Activated naive CD4-positive, alpha-beta T cell treated with anti-CD3 and anti-CD28 coated beads, Interleukin-2, amount 50 U/mL, for 72 hours (primary cell): ENCODE measurements at places on chromosomes 3 and 15. TPM values are rescaled to one million over a fixed set of nuclear protein-coding genes. Genes with fewer than 3 reads are reported as not detected.

The SST gene
- not detected for total RNA-seq

GRCh38 chr3:94098452-94098851 lies 35.6 kb downstream of the NSUN3 start:
- DNase-seq, result no peak

- DNase-seq, result no peak
Measured at GRCh38 chr3:196666001-196666867, 26.7 kb downstream of the NRROS start.

DNA sequence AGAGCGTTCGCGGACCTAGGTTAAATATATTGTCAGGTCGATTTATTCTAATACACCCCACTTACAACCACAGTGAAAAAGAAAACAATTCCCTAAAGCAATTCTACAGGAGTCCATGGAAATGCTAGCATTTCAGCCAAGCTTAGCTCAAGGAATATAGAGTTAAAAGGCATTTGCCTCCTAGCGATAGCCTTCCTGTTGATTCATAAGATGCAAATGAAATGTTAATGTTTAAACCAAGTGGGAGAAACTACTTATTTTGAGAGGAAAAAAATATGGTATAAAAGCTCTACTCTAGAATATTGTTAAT lies 1.7 kb upstream of the ALCAM start:
- DNase-seq, result no peak

GRCh38 chr3:39724233-39724846 lies 85.1 kb upstream of the MYRIP start:
- DNase-seq, result no peak

GRCh38 chr15:69974321-69974720 lies 123.4 kb downstream of the TLE3 start:
- DNase-seq, result no peak

The PTH1R gene
- not detected for total RNA-seq

The RTP4 gene
- total RNA-seq, result 3.6 TPM

The LSAMP gene
- not detected for total RNA-seq

The C3orf49 gene
- total RNA-seq, result not detected

- no peak for DNase-seq
Measured at GRCh38 chr3:141921316-141921715, 44.9 kb downstream of the ATP1B3 start.

DNA sequence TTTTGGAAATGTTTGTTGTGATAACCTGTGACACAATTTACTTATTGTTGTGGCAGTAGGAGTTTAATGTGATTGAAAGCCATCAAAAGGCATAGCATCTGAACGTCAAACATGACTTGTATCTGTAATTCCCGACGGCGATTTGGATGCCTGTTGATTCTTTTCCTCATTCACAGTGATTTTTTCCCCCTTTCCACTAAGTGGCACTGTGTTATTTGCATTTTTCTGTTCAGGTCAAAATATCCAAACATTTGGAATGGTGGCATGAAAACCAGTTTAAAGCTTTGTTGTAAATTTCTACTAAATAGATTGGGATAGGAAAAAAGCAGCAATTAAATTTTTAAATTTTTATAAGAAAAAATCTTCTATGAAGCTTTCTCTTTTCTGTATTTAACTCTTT lies 259.9 kb upstream of the KCNH8 start:
- DNase-seq, result no peak

- no peak for DNase-seq
Measured at GRCh38 chr3:49025793-49026520, 3.2 kb downstream of the IMPDH2 start.

GRCh38 chr3:128398586-128398985 lies 68.1 kb downstream of the DNAJB8 start:
- DNase-seq, result no peak
